ENCODE measurements at places on chromosomes 7 and 10.

- no peak for DNase-seq
Observed at GRCh38 chr7:94656925-94657731, 1.2 kb upstream of the SGCE start.

DNA sequence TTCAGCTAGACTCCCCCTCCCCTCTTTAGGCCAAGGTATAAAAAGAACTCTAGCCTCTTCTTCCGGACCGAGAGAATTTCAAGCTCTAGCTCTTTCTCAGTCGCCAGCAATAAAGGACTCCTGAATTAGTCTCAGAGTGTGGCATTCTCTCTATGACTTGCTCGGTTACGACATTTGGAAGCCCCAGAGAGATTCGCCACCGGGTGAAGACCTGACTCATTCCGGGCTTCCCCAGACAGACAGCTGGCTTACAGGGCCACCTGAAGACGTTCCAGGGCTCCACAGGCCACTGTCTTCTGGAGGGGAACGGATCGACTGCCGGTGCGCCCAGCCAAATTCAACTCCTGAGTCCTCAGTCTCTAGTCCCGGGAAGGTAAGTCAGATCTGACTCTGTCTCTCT is at the start of gene AKR1B15:
AKR1B15 (plus strand) TSS at position 234 of the 400 bp plus-strand sequence. CDS start 15,510 bp downstream, outside the sequence.
- no peak for DNase-seq

- DNase-seq: no peak
Observed at GRCh38 chr7:130951976-130952876, 218.2 kb upstream of the KLF14 start.

DNA sequence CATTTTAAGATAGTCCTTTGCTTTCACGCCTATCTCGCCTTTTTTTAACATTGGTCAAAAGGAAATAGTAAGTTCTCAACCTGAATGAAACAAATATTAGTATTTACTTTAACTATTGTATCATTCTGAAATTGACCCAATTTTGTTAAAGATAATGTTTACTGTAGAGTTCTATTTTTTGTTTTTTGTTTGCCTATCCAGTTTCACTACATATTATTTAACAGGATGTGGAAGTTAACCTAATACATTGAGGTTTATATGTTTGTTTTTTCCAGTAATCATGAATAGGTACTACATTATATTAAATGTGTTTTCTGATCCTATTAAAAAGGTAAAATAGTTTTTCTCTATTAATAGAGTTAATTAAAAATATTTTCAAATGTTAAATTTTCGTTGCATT is 26.5 kb downstream of the ACSM6 start:
- no peak for DNase-seq
